Thyroid gland (tissue), 4 donors: ENCODE measurements at places on chromosomes 3 and 15.

DNA sequence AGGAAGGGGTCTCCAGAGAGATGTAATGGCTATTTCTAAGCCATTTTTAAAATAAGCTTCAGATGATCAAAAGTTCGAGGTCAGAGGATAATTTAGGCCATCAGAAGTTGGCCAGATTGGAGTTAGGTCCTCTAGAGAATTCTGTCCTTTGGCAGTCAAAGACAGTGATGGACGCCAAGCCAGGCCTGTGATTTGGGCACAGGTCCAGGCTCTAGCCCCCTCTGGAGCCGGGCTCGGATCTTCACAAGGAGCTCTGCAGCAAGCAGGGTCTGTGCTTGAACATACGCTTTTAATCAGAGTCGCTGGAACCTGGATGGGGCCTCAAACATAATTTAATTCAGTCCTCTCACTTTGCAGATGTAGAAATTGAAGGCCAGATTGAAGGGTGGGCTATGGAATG, 151.4 kb upstream of the BCL6 start:
- no peak for DNase-seq

DNA sequence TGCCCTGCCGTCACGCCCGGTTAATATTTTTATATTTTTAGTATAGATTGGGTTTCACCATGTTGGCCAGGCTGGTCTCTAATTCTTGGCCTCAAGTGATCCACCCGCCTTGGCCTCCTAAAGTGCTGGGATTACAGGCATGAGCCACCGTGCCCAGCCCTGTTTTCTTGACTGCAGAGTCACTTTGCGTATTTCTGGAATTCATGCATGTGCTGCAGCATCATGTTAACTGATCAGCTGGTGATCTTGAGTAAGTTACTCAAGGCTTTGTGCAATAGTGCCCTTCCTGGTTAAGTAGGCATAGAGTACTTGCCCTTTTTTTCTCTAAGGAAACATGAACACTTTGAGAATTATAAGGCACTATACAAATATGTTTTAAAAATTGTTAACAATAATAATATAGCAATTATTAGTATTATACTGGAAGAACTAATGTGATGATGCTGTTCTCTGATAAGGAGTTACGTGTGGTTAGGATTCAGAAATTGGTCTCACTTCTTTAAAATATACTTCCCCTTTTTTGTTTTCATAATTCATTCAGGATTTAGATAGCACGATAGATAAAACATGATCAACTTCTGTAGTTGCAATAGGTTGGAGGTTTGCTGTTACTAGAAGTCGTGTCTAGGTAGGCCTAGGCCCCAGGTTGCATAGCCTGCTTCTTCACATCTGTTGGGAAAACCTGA, 33.6 kb downstream of the GPR171 start:
- no peak for DNase-seq

DNA sequence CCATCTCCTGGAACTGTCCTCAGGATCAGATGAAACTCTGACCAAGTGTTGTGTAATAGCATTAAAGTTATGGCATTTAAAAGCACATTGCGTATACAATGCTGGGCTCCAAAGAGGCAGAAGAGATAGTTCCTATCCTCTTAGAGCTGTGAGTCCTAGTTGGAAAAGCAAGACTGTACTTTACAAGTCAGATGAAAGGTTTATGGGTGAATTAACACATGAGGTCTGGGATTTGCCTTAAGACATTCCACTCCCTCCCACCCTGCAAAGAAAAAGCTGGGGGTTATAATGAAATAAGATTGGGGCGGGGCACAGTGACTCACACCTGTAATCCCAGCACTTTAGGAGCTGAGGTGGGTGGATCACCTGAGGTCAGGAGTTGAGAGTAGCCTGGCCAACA, 35.6 kb downstream of the SNAPC5 start:
- no peak for DNase-seq

DNA sequence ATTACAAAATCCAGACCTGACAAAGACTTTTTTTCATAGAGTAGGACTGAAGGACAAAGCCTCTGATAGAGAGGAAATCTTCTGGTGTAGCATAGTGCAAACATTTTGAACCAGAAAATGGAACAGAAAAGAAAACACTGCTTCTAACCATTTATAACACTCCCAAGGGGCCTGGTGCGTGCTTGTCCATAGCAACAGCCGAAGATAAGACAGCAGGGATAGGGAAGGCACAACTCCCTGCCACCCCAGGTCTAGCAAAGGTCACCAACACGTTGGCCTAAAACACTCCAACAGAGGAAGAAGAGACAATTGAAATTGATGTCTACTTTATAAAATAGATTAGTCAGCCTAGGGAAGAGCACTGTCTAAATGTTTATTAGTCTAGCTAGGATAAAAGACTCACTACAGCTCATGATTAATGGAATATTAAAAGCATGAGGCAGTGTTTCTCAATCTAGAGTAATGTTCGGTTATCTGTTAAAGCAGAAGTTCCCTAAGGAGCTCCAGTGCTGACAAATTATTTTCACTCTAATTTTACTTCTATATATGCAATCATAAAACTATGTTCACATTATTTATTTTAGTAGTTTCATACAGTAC, 145.2 kb downstream of the P3H2 start:
- no peak for DNase-seq

DNA sequence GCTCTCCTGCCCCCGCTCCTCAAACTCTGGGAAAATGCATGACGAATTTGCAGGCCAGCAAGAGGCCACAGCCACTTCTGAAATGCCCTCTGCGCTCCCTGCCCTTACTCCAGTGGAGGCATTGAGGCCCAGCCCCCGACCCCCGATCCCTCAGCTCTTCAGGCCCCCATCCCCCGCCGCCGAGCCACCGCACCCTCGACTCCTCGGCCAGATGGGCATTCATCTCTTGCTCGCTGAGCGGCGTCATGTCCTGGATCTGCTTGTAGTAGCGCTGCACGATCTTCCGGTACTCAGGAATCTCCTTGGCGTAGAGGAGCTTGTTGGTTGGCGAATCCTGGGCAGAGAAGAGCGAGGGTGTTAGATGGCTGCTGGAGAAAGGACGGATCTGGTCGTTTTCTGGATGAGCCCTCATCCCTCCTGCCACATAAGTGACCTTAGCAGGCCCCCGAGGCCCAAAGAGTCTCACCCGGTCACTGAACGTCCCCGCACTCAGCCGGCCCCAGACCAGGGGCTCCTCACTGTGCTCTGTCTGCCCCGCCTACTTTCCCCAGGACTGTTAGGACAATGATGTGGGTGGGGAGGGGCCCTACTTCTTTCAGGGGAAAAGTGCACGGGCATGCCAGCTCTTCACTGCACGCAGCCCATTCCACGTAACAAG, 14.0 kb downstream of the H1-8 start:
- DNase-seq = no peak

- DNase-seq = no peak
Observed at GRCh38 chr15:67843092-67843501, 3.3 kb upstream of the RNU6-1 start.
